T-helper 17 cell (primary cell): ENCODE measurements at places on chromosomes 13 and 19. TPM values are rescaled to one million over a fixed set of nuclear protein-coding genes. Genes with fewer than 3 reads are reported as not detected.

The ZIC5 gene
- total RNA-seq = not detected

The C13orf42 gene
- total RNA-seq = not detected

DNA sequence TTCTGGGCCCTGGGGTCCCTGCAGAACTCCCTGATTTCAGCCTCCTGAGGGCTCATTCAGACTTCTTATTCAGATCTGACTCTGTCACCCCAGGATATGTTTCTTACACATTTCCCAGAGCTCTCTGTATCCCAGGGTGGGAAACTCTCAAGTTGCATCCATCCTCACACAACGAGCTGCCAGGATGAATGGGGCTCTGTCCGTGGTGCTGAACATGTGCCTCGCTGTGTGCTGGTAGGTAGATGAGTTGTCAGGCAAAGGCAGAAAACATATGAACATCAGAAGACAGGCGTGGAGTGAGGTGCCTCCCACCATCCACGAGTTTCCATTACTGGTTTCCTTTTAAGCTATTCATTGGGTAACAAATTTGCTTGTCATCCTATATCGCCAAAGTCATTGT lies 11.4 kb upstream of the IGFL1 start:
- H3K36me3 ChIP-seq = peaks cover 2% of the 10 kb centered on the region
- no peak overlapping the region for H3K27ac ChIP-seq
- H3K4me3 ChIP-seq = no peak overlapping the region
- no peak for DNase-seq
- peaks cover 60% of the 10 kb centered on the region for H3K27me3 ChIP-seq

The NBEA gene
- total RNA-seq = 3.8 TPM

GRCh38 chr13:62014299-62014698 lies 598.6 kb upstream of the PCDH20 start:
- no peaks in the 10 kb centered on the region for H3K36me3 ChIP-seq
- no peaks in the 10 kb centered on the region for H3K27me3 ChIP-seq
- DNase-seq = no peak

The DOCK6 gene
- total RNA-seq = 6.1 TPM

The PNMA8C gene
- 0.10 TPM for total RNA-seq

- no peaks in the 10 kb centered on the region for H3K27me3 ChIP-seq
- no peak for DNase-seq
- peaks cover 38% of the 10 kb centered on the region for H3K4me1 ChIP-seq
Measured at GRCh38 chr19:17404621-17405249, 695 bp downstream of the BST2 start.

The CARM1 gene
- total RNA-seq = 24.3 TPM

- peaks cover 12% of the 10 kb centered on the region for H3K4me1 ChIP-seq
- H3K27me3 ChIP-seq = peaks cover 78% of the 10 kb centered on the region
- DNase-seq = no peak
- H3K4me3 ChIP-seq = peak overlapping the region; percentile 58
Measured at GRCh38 chr13:110305949-110306339, 1.0 kb downstream of the COL4A1 start.

The AP1M1 gene
- total RNA-seq = 98.5 TPM

The SERTAD1 gene
- total RNA-seq = 19.4 TPM

GRCh38 chr19:13840305-13841085 lies 36.4 kb upstream of the NANOS3 start:
- H3K27me3 ChIP-seq = no peaks in the 10 kb centered on the region
- H3K36me3 ChIP-seq = peaks cover 7% of the 10 kb centered on the region
- H3K4me3 ChIP-seq = peak overlapping the region; percentile 96

The HPN gene
- total RNA-seq = 0.89 TPM

DNA sequence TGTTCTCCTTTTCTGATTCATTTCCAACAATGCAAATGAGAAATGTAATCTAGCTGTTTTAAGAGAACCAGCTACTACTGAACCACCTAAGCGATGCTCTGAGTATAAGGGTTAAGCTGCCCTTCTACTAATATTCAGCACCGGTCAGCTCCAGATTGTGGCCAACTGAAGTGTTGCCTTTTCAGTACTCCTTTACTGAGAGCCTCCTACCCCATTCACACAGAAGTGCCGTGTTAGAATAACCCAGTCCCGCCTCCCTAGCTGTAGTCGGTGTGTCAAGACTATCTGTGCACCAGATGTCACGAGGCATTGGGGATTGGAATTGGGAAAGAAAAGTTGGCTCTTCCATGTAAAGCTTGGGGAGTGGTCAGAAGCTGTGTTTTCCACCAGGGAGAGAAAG lies 45.4 kb downstream of the FAM124A start:
- no peak for DNase-seq
- no peaks in the 10 kb centered on the region for H3K36me3 ChIP-seq
- H3K4me1 ChIP-seq = no peaks in the 10 kb centered on the region
- no peak overlapping the region for H3K4me3 ChIP-seq
- H3K27me3 ChIP-seq = peaks cover 14% of the 10 kb centered on the region

DNA sequence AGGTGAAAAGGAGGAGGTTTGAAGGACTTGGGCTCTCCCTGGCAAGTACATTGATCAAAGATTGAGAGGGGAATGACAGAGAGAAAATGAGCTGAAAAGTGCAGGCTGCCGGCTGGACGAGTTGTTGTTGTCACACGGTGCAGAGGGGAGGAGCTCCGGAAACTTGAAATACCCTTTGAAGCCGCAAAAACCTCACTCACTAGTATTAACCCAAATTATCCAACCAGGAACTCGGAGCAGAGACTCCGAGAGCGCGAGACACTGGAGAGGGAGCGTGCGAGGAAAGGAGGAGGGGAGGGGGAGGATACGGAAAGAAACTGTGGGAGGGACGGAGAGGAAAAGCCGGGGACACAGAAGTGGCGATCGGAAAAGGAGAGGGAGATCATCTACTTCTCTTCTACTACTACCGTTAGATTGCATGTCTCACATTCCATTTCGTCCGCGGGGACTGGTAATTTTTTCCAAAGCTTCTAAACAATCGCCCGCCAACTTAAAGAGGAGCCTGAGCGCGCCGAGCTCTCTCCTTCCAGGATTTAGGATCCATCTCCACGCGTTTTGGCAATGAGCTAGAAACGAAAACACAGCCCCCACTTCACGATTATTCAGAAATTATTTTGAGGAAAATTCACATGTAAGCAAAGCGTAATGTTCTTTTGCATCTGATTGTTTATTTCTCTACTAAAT lies at the start of gene DACH1:
Gene DACH1 (minus strand): TSS at position 74 of the 684 bp plus-strand sequence.
- peaks cover 38% of the 10 kb centered on the region for H3K27me3 ChIP-seq
- no peak within 1 kb of the TSS for H3K27ac ChIP-seq
- peaks cover 5% of the 10 kb centered on the region for H3K36me3 ChIP-seq
- no peak for DNase-seq

DNA sequence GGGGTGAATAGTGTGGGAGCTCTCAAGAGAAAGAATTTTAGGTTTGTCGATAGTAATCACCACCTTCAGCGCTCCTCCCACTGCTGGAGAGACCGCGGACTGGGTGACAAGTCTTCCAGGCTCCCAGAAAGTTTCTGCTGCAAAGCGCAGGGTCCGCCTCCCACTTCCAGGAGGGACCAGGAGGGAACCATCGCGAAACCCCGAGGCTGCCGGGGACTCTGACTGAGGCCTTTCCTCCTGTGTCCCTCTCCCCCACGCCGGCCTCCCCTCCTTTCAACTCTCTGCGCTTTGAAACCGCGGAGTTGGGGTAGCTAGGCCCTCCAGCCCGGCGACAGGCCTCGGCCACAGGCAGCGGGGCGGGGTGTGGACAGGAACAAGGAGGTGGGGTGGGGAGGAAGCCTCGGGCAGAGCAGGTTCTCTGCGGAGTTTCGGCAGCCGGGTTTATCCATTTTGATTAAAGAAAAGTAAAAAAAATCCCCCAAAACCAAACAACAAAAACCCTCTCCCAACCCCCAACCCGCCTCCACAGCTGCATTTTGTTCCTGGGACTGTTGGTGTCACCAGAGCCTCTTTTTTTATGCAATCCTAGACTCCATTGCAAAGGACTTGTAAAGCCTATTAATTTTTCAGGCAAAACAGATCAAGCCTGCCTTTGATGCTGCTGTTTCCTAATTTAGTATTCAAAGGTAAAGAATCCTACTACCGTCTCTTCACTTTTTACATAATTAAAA lies 157.2 kb downstream of the TM9SF2 start:
- no peaks in the 10 kb centered on the region for H3K36me3 ChIP-seq
- no peaks in the 10 kb centered on the region for H3K27me3 ChIP-seq
- H3K27ac ChIP-seq = peak overlapping the region; percentile 90
- peak overlapping the region; percentile 87 for H3K4me3 ChIP-seq

The KIR3DL1 gene
- total RNA-seq = not detected

- H3K4me3 ChIP-seq = no peak overlapping the region
- H3K27ac ChIP-seq = no peak overlapping the region
- peaks cover 7% of the 10 kb centered on the region for H3K36me3 ChIP-seq
- peaks cover 18% of the 10 kb centered on the region for H3K4me1 ChIP-seq
- DNase-seq = peak; percentile 76
Measured at GRCh38 chr19:14479975-14480699, 5.0 kb upstream of the PTGER1 start.

DNA sequence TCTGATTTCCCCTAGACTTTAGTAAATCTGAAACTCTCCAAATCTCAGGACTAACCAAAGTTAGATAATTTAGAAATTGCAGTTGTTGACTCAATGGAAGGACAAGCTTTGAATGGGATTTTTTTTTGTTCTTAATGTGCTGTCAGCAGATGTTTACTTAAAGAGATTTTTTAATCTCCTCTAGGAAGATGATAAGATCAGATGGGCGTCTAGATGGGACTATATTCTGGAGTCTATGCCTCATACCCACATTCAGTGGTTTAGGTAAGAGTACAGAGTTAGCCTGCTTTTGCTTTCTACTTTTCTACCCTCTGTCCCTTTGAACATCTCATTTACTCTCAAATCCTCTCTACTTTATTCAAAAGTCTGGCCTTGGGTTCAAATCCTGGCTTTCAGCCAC lies 39.3 kb downstream of the TM9SF2 start:
- no peaks in the 10 kb centered on the region for H3K27me3 ChIP-seq
- peaks cover 34% of the 10 kb centered on the region for H3K4me1 ChIP-seq
- H3K36me3 ChIP-seq = peaks cover 6% of the 10 kb centered on the region
- H3K4me3 ChIP-seq = peak overlapping the region; percentile 39
- peak overlapping the region; percentile 93 for H3K27ac ChIP-seq

DNA sequence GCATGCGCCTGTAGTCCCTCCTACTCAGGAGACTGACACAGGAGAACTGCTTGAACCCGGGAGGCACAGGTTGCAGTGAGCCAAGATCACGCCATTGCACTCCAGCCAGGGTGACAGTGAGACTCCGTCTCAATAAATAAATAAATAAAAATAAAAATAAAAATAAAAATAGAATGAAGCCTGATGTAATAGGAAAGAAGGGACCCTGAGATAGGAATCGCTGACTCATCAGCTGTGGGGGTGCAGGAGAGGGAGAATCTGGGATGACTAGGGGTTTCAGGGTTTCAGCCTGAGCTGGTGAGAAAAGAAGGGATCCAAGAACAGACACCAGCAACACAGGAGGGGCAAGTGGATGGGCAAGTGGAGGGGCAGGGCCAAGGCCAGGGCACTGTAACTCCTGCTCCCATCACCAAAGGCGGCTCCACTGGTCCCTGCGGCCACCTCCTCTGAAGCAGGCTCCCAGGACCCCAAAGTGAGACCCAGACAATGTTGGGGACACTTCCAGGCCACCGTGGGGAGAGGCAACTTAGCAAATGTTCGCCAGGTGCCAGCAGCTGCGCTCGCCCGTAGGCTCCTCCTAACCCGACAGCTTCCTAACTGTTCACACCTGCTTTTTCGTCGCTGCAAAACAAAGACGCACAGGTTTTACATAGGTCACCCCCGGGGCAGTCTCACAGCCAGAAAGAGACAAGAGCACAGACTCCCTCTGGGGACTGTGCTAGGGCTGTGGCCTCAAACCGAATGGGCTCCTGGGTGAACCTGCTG lies 1.2 kb downstream of the HAUS8 start:
- DNase-seq = no peak
- peak overlapping the region; percentile 99 for H3K4me3 ChIP-seq
- H3K27ac ChIP-seq = peak overlapping the region; percentile 95
- H3K27me3 ChIP-seq = no peaks in the 10 kb centered on the region
- peaks cover 4% of the 10 kb centered on the region for H3K36me3 ChIP-seq

DNA sequence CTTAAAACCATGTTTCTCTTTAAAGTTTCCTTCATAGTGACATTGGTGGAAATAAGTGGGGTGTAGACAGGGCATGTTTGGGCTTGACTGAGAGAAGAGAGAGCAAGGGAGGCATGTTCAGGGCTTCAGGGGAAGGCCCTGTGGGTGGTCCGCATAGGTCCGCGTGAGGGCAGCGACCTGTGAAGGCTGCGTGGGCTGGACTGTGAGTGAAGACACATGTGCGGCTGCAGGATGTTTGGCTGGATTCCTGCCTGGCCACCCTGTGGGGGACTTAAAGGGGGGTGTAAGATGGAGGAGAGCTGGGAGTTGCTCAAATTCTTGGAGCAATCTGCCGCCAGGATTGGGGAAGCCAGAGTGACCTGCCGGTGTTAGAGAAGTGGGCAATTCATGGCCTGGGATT lies 23.8 kb upstream of the KLF12 start:
- peaks cover 8% of the 10 kb centered on the region for H3K4me1 ChIP-seq
- no peak overlapping the region for H3K27ac ChIP-seq
- peaks cover 20% of the 10 kb centered on the region for H3K27me3 ChIP-seq
- no peak for DNase-seq
- no peaks in the 10 kb centered on the region for H3K36me3 ChIP-seq

- H3K4me1 ChIP-seq = no peaks in the 10 kb centered on the region
- H3K36me3 ChIP-seq = no peaks in the 10 kb centered on the region
- H3K27me3 ChIP-seq = peaks cover 55% of the 10 kb centered on the region
- no peak overlapping the region for H3K27ac ChIP-seq
- DNase-seq = no peak
- H3K4me3 ChIP-seq = no peak overlapping the region
Measured at GRCh38 chr19:40129425-40129824, 38.7 kb upstream of the ZNF780A start.

GRCh38 chr19:4636151-4636717 lies 3.1 kb upstream of the TNFAIP8L1 start:
- peak overlapping the region; percentile 62 for H3K4me3 ChIP-seq
- peak overlapping the region; percentile 100 for H3K27ac ChIP-seq
- peaks cover 21% of the 10 kb centered on the region for H3K4me1 ChIP-seq

DNA sequence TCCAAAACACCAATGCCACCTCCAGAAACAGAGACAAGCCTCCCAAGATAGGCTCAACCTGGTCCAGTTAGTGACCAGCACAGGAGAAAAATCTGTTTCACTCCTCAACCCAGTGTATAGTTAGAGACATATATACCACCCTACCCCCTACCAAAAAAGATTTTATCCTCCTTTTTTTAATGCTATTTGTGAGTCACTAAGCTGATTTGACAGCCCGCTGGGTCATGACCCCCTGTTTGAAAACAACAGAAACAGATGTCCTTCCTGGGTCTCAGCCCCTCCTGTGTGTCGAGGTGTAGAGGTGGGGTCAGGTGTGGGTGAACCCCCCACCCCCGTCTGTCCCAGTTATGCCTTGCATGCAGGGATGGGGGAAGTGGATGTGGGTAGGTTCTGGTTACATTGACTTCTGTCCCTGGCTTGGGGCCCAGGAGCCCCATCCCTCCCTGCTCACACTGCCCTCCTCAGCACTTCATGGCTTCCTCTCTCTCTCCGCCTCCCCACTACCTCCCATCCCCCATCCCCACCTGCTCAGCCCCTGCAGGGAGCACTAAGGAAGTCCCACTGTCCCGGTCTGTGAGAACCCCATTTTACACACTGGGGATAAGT lies 14.0 kb upstream of the TOMM40 start:
- H3K36me3 ChIP-seq = peaks cover 2% of the 10 kb centered on the region
- peaks cover 13% of the 10 kb centered on the region for H3K27me3 ChIP-seq
- no peak for DNase-seq
- H3K27ac ChIP-seq = peak overlapping the region; percentile 32
- peak overlapping the region; percentile 45 for H3K4me3 ChIP-seq
